ENCODE measurements at places on chromosomes 5 and 9.

DNA sequence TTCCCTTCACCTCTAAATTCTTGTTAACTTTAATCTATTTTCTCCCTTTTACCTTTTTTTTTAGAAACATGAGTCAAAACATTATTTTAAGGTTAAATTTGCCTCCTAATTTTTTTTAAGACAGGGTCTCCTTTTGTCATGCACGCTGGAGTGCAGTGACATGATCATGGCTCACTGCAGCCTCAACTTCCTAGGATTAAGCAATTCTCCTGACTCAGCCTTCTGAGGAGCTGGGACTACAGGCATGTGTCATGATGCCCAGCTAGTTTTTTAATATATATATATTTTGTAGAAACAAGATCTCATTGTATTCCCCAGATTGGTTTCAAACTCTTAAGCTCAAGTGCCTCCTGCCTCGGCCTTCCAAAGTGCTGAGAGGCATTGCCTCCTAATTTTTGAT is 424.7 kb upstream of the FAM174A start:
- DNase-seq: no peak

GRCh38 chr5:43514025-43514424 is 923 bp downstream of the C5orf34 start:
- no peak for DNase-seq

GRCh38 chr5:175347931-175348330 is 96.1 kb downstream of the DRD1 start:
- DNase-seq: no peak

- DNase-seq: no peak
Measured at GRCh38 chr5:89536020-89536419, 653.0 kb upstream of the MEF2C start.

DNA sequence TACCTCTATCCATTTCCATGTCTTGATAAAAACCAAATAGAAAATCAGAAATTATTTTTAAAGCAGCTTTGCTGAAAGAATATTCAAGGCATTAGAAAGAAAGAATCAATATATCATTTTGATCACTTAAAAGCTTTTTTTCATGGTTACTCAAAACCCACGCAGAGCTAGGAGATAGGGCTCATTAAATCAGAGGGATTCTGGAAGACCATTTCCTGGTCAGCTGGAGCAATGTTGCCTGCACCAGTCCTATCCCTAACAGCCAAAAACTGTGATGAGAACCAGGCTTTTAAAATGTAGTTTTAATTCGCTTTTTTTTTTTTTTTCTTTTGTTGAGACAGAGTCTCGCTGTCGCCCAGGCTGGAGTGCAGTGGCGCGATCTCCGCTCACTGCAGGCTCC is 72.3 kb downstream of the ARSB start:
- DNase-seq: no peak

- no peak for DNase-seq
Measured at GRCh38 chr5:96081276-96081858, 119.7 kb upstream of the ELL2 start.
